T-helper 2 cell treated with Interferon-gamma antibody and Interleukin-4, amounts not matched to agents 100 ng/mL and 5 ng/mL, for 36 hours (primary cell): ENCODE measurements at places on chromosomes 4 and X. TPM values are rescaled to one million over a fixed set of nuclear protein-coding genes. Genes with fewer than 3 reads are reported as not detected.

ZFP42 gene
- 0.11 TPM in 1 of 2 replicates, not detected in the other for total RNA-seq

ADGRG4 gene
- not detected in 2 replicates for total RNA-seq

ABLIM2 gene
- total RNA-seq, result 0.09 and 0.43 TPM in 2 replicates

VEGFC gene
- total RNA-seq, result 0.34 and 0.36 TPM in 2 replicates

RS1 gene
- total RNA-seq, result not detected in 2 replicates

NAP1L3 gene
- 0.64 and 0.68 TPM in 2 replicates for total RNA-seq

F11 gene
- total RNA-seq, result not detected in 2 replicates

NLGN3 gene
- total RNA-seq, result 1.3 TPM in 2 replicates

LUZP4 gene
- total RNA-seq, result not detected in 2 replicates

RAB41 gene
- total RNA-seq, result not detected in 2 replicates

SYTL4 gene
- not detected in 2 replicates for total RNA-seq

CFAP299 gene
- not detected in 2 replicates for total RNA-seq

ATP2B3 gene
- not detected in 2 replicates for total RNA-seq

TECRL gene
- not detected in 2 replicates for total RNA-seq

RHOH gene
- 124 and 127 TPM in 2 replicates for total RNA-seq

AREG gene
- not detected in 2 replicates for total RNA-seq

SSX4B gene
- total RNA-seq, result not detected in 2 replicates

SSX7 gene
- not detected in 2 replicates for total RNA-seq

BEX1 gene
- 0.23 TPM in 1 of 2 replicates, not detected in the other for total RNA-seq

CYLC1 gene
- total RNA-seq, result not detected in 2 replicates

WNK3 gene
- 0.20 TPM in 1 of 2 replicates, not detected in the other for total RNA-seq

PLS3 gene
- 2.0 and 3.8 TPM in 2 replicates for total RNA-seq

GPR82 gene
- 0.07 TPM in 1 of 2 replicates, not detected in the other for total RNA-seq

IQCM gene
- not detected in 2 replicates for total RNA-seq

PAGE4 gene
- total RNA-seq, result not detected in 2 replicates

CXCL8 gene
- 2.2 and 2.3 TPM in 2 replicates for total RNA-seq

EDA gene
- total RNA-seq, result 0.25 and 0.93 TPM in 2 replicates

CXorf49 gene
- total RNA-seq, result not detected in 2 replicates

AFF1 gene
- 68.5 and 75.0 TPM in 2 replicates for total RNA-seq

AMBN gene
- total RNA-seq, result not detected in 2 replicates

IL15 gene
- total RNA-seq, result 1.2 and 1.8 TPM in 2 replicates

GPM6B gene
- total RNA-seq, result not detected in 2 replicates

INPP4B gene
- total RNA-seq, result 103 and 104 TPM in 2 replicates

TMEM35A gene
- not detected in 2 replicates for total RNA-seq

KIAA1210 gene
- total RNA-seq, result not detected in 2 replicates

PDCL2 gene
- not detected in 2 replicates for total RNA-seq

USP17L18 gene
- not detected in 2 replicates for total RNA-seq

LEF1 gene
- total RNA-seq, result 173 and 175 TPM in 2 replicates

RAB33A gene
- 24.9 and 27.7 TPM in 2 replicates for total RNA-seq

GAGE12F gene
- not detected in 2 replicates for total RNA-seq

CAPN6 gene
- not detected in 2 replicates for total RNA-seq

PCYT1B gene
- 0.09 TPM in 1 of 2 replicates, not detected in the other for total RNA-seq

EGF gene
- not detected in 2 replicates for total RNA-seq

S100G gene
- not detected in 2 replicates for total RNA-seq
